Activated CD4-positive, alpha-beta T cell treated with anti-CD3 and anti-CD28 coated beads, Interleukin-2, Interleukin-4, amounts not matched to agents 100 ng/mL and 50 ng/mL, durations not matched to agents 16 hours and 8 hours (primary cell): ENCODE measurements at places on chromosomes 4 and X.

- peak; percentile 8 for DNase-seq
These were observed 79.4 kb downstream of the SYNPO2 start for GRCh38 chr4:118968005-118968404.

GRCh38 chr4:148795156-148795864 is 353.1 kb upstream of the NR3C2 start:
- DNase-seq: no peak

GRCh38 chr4:143183513-143184216 is 1.1 kb upstream of the USP38 start:
- DNase-seq: no peak

- no peak for DNase-seq
These were observed 217.4 kb upstream of the FGF13 start for GRCh38 chrX:138928737-138929459.

DNA sequence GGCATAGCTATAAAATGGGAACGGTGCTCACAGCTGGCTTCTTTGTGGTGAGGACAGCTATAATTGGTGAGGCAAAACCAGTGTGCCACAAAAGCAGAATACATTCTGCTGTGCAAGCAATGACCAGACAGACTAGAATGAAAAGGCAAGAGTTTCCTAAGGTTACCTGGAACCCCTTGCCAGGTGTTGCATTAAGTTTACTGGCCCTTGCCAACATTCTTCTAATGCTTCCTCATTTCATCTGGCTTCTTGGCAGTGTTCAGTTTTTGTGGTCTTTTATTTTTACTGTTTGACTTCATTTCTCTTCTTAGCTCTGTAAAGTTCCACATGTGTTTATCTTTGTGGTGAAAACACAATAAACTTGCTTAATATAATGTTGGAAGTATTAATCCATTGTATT is 131.4 kb downstream of the PTTG2 start:
- no peak for DNase-seq

GRCh38 chr4:171956678-171957077 is 143.5 kb downstream of the GALNTL6 start:
- no peak for DNase-seq

DNA sequence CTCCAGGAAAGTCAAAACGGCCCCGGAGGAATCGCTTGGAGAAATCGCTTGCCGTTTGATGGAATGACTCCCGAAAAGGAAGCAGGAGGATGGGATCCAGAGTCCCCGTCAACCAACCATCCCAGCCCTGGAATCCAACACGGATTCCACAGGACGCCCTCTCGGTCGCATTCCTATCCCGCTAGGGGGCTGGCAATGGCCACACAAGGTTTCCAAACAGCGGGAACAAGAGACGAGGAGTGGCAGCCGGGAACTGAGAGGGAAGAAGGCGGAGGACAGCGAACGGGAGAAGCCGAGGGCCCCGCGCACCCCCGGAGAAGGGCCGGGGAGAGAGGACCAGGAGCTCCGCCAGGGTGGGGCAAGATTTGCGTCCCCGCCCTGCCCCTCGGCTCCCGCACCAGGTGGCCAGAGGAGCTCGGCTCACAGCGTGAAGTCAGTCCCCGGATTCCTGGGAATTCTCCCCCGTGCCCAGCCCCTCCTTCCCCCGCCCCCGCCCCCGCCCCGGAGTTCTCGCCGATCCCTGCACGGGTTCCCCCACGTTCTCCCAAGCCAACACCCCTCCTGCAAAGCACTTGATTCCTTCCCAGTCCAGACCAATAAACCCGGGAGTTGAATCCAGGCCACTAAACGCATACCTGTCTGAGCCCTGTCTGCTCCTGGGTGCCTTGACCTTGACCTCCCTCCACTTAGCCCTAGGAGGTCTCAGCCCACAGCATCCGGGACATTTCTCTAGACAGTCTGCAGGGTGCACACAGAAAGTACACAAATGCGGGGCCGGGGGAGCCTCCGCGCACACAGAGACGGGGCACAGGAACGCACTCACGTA is 1.4 kb downstream of the PDZD4 start:
- DNase-seq: no peak

GRCh38 chr4:100722866-100723459 is 205.1 kb upstream of the EMCN start:
- DNase-seq: peak; percentile 19

DNA sequence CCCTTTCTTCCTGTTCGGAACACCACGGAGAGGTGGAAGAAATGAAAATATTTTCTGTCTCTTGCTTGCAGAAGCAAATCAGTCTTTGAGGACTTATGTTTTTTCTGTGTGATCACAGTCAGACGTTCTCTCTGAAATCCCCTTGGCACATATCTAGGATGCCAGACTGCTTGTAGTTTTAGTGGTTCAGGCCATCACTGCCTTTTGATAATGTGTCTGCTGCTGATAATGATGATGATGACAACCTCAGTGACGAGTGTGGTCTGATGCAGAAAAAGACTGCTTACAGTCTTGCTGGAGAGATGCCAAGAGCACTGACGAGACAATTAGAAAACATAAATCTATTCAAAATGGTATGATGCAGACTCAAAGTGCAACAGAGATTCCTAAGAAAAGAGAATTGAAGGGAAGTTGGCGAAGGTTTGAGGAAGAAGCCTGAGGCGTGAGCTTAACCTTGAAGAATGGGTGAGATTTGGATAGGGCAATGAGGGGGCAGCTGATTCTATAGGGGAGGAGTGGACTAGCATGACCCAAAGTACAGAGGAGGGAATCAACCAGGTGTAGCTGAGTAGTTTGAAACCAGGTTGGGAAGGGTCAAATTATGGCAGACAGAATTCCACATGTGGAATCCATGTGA is 7.9 kb downstream of the RAB33A start:
- DNase-seq: no peak

GRCh38 chr4:159142681-159143384 is 40.0 kb downstream of the RAPGEF2 start:
- no peak for DNase-seq

DNA sequence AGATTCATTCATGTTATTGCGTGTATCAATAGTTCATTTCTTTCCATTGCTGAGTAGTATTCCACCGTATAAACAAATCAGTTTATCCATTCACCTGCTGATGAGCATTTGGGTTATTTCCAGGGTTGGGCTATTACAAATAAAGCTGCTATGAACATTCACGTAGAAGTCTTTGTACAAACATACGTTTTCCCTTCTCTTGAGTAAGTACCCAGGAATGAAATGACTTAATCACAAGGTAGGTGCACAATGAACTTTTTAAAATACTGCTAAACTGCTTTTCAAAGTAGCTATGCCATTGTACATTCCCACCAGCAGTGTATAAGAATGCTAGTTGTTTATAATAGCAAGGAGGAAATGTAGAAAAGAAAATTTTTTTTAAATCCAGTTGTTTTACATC is 35.9 kb downstream of the SYTL4 start:
- no peak for DNase-seq

DNA sequence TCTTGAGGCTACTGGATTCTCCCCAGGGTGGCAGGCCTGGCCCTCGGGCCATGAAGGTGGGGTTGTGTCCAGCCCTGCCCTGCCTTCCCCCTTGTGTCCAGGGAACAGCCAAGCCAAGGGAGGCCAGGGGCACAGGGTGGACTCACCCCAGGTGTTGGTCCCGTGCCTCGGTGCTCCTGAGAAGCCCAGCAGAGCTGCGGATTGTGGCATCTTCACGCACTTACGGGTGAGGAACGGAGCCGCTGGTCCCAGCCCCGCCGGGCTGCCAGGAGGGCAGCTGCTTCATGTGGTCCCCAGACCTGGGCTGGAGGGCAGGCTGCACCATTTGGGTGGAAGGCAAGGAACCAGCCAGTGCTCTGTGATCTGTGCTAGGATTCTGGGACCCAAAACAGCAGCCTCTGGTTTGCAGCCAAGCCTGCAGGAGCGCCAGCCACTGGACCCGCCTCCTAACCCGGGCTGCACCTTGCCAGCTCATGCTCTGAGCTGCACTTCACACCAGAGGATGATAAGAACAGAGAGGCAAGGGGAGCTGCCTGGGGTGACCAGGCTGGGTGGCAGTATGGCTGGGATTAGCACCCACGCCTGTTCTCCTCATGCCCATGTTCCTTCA is 36.1 kb upstream of the HMX1 start:
- DNase-seq: no peak

DNA sequence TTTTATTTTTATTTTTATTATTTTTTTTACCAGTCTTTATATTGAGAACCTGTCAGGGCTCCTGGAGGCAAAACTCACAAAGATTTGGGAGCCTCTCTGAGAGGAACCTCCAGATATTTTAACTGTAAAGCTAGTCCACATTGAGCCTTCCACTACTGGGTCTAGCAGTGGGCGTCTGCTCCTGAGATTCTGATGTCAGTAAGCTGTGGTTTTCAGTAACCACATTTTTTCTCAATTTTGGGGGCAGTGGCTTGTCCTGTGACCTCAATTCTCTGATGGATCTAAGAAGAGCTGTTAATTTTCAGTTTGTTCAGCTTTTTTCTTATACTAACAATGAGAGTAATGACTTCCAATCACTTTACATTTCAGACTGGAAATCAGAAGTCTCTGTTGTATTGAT is 23.6 kb upstream of the GPRASP1 start:
- no peak for DNase-seq

DNA sequence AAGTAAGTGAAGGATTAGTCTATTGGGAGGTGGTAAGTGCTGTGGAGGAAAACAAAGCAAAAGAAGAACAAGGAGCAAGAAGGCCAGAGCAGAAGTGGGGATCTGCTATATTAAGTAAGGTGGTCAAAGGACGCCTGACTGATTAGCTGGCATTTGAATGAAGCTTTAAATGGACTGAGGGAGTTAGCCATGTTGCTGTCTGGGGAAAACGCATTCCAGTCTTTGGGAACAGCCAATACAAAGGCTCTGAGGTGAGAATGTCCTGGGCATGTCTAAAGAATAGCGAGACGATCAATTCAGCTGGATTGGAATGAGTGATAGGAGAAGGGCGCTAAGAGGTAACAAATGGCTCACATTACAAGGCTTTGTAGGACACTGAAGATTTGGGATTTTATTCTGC is 48.5 kb upstream of the ATOH1 start:
- DNase-seq: no peak

DNA sequence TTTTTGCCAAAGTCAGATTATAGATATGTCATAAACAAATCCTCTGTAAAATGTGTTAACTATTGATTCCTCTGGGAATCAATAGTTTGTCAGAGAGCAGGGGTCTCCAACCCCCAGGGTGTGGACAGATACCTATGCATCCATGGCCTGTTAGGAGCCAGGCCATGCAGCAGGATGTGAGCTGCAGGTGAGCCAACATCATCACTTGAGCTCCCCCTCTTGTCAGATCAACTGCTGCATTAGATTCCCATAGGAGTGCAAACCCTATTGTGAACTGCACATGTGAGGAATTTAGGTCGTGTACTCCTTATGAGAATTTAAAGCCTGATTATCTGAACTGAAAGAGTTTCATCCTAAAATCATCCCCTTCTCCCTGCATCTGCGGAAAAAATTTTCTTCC is 1365.4 kb downstream of the ARAP2 start:
- no peak for DNase-seq

- DNase-seq: peak; percentile 36
These were observed 92.3 kb downstream of the SPRY1 start for GRCh38 chr4:123488916-123489315.

- no peak for DNase-seq
These were observed 5.3 kb downstream of the NAT8L start for GRCh38 chr4:2064276-2064991.

- no peak for DNase-seq
These were observed 2.9 kb upstream of the KLHL2 start for GRCh38 chr4:165204462-165204830.

GRCh38 chr4:112840619-112841018 is 203.7 kb downstream of the LARP7 start:
- DNase-seq: no peak
